ENCODE measurements at places on chromosomes 12 and 14. TPM values are rescaled to one million over a fixed set of nuclear protein-coding genes. Genes with fewer than 3 reads are reported as not detected.

Gene CPNE8
- 26.9 TPM for total RNA-seq

DNA sequence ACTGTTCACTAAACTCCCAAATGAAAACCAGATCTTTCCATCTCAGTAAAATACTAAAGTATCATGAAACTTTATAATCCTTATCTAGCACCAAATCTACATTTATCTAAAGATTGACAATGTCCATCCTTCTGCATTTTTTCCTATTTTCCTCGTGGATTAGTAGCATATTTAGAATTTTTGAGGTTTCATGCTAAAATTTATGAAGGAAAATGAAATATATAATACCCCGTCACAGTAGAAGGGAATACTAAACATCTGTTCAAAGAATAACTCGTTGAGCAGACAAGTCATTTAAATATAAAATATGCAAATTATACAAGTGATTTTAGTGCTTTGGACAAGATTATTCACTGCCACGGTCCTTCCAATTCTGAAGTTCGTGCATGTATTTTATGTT is 122.7 kb upstream of the SLCO1C1 start:
- DNase-seq: no peak

- no peak for DNase-seq
Measured at GRCh38 chr12:25377469-25378177, 126.9 kb upstream of the KRAS start.

DNA sequence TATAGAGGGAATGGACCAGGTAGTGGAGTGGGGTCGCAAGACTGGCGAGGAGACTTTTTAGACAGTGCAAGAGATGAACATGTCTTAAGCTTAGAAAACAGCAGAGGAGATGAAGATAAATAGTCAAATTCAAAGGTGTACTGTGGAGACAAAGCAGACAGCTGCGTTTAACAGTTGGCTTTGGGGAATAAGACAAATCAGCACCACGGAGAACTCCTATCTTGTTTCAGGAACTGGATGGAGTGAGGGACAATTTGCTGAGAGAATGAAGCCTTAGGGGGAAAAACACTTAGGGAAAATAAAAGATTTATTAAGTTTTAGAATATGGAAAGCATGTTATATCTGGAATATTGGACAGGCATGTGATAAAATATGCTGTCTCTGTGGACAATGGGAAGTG is 458.8 kb downstream of the GLT1D1 start:
- no peak for DNase-seq

Gene HAL
- 1.3 TPM for total RNA-seq

Gene TOMM20L
- not detected for total RNA-seq

- no peak for DNase-seq
Measured at GRCh38 chr12:32285489-32285888, 113.9 kb upstream of the FGD4 start.

Gene GDF3
- not detected for total RNA-seq

Gene PRDM4
- 25.2 TPM for total RNA-seq
